Activated CD4-positive, alpha-beta T cell treated with anti-CD3 and anti-CD28 coated beads, Interleukin-2, Interleukin-4, amounts not matched to agents 100 ng/mL and 50 ng/mL, durations not matched to agents 16 hours and 8 hours (primary cell): ENCODE measurements at places on chromosomes 7 and 10.
A peak's percentile ranks its signal among the peaks of the same experiment; 100 is the strongest.

GRCh38 chr10:104774234-104774633 is 133.1 kb downstream of the SORCS3 start:
- no peak for DNase-seq

GRCh38 chr7:148650232-148650858 is 48.4 kb upstream of the CUL1 start:
- DNase-seq, result no peak

- DNase-seq, result no peak
These were observed 1.3 kb upstream of the RASSF4 start for GRCh38 chr10:44958196-44958897.

DNA sequence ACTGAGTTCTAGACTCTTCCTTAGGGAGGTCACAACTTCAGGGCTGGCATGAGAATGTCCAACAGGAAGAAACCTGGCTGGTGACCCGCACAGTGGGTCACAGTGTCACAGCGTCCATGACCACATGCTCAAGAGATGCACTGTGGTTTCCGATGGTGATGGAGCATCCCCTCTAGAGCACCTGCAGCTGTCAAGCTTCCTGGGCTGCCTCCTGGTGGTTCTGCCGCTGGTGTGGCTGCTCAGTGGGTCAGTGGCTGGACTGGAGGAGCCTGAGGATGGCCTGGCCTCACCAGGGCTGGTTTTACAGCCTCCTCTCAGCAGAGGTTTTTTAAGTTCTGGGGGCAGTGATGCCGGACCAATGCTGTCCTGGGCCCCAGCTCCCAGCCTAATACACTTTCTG is 149.3 kb downstream of the SH3PXD2A start:
- no peak for DNase-seq

DNA sequence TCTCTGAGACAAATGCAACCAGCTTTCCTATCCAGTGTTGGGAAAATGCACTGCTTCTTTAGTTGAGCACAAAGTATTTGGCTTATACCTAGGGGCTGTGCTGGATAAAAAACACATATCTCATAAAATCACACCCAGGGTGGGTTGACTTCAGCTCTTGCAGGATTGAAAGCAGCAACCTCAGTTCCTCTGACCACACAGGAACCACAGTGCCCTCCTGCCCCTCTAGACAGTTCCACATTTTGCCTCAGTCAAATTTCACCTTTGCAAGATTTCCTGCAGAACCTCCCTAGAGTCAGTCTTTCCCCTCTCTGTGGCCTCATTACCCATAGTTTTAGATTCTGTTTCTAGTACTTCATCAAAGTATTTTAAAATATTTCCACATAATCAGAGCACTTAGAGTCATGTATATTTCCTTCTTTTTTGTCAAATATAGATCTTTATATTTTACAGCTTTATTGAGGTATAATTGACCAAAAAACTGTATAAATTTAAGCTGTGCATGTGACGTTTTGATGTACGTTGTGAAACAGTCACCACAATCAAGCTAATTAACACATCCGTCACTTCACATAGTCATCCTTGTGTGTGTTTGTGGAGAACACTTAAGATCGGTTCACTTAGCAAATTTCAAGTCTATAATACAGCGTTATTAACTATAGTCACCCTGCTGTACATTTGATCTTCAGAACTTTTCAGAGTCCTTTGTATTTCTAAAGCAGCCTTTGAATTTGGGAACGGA is 37.0 kb upstream of the EGR2 start:
- DNase-seq, result peak; percentile 74

- DNase-seq, result no peak
These were observed 41.6 kb downstream of the SLC16A9 start for GRCh38 chr10:59668096-59668495.

GRCh38 chr7:92634924-92635519 is 44.8 kb upstream of the FAM133B start:
- DNase-seq, result peak; percentile 83

DNA sequence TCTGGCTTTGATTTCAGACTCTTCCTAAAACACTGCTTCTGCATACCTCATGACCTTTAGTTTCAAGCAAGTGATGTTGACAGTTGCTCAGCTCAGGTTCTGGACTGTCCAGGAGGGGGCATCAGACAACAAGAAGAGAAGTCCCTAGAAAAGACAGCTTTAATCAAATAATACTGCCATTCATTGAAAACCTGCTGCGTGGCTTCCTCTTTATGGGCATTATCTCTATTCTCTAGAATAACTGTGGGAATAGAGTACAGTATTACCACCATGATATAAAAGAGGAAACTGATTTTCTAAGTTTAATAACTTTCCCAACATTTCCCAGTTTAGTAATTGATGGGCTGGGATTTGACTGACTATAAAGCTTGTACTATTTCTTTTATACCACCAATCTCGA is 170.4 kb downstream of the SNX13 start:
- peak; percentile 60 for DNase-seq

- DNase-seq, result no peak
These were observed 124.8 kb downstream of the EVX1 start for GRCh38 chr7:27367179-27367932.

- DNase-seq, result no peak
These were observed 101.2 kb upstream of the TRIM24 start for GRCh38 chr7:138358850-138359341.
